Ureter (tissue), 1 donor: ENCODE measurements at places on chromosomes 3 and 15. TPM values are rescaled to one million over a fixed set of nuclear protein-coding genes. Genes with fewer than 3 reads are reported as not detected.
A peak's percentile ranks its signal among the peaks of the same experiment; 100 is the strongest.

DNA sequence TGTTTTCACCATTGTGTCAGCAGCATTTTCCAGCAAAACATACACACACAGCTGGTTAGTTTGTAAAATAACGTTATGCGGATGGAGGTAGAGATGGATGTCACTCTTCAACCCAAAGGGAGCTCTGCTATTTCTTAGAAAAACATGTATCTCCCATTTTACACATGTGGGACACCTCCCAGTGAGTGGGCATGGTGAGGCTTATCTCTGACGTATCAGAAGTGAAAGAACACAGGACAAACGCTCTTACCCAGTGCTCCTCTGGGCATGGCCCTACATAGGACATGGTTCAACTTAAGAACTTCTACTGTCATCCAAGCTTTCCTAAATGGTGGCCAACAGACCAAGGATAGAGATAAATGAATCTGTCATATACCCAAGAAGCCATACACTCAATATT is 2.1 kb downstream of the FAM240A start:
- DNase-seq, result no peak

DNA sequence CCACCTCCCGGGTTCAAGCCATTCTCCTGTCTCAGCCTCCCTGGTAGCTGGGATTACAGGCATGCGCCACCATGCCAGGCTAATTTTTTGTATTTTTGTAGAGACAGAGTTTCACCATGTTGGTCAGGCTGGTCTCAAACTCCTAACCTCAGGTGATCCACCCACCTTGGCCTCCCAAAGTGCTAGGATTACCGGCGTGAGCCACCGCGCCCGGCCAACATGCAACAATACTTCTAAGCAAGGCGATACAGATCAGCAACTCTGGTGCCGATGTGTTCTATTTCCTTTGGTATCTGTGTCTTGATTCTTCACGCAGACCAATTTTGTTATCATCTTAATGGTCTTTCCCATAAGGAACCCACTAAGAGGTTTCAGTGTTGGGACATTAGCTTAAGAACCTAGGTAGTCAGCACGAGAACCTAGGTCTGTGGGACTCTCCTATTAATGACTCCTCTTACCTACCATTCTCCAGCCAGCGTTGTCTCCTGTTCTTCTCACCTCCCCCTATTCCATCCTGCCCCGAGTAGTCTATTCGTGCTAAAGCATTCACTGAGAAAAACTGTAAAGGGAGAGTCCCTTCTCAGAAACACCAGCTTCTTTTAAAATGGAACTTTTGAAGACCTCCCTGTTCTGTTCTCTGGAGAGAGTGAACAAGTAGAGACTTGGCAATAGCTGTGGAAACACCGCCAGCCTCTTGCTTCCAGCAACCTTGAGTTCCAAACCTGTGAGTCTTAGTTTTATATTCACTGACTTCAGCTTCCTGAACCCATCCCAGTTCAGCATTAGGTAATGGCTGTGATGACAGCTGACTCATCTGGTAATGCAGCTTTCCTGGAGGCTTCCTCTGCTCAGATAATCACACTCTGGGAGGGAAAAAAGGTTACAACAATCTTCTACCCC is 61.2 kb downstream of the TSC22D2 start:
- DNase-seq, result peak; percentile 77

DNA sequence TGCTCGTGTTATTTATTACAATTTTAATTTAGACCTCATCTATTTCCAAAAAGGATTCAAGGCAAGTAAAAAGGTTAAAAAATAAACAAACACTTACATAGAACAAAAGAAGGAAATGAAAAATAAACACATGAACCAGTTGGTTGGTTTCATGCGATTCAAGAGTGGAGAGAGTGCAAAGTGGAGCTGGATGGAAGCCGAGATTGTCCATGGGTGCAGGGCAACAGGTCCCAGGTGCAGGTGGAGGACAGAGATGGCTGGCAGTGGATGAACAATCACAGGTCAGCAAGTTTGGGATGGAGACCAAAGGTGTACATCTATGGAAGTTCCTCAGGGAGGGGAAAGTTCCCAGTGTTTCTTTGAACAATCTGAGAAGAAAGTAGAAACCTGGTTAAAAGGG is 11.6 kb upstream of the SEMA5B start:
- no peak for DNase-seq

DNA sequence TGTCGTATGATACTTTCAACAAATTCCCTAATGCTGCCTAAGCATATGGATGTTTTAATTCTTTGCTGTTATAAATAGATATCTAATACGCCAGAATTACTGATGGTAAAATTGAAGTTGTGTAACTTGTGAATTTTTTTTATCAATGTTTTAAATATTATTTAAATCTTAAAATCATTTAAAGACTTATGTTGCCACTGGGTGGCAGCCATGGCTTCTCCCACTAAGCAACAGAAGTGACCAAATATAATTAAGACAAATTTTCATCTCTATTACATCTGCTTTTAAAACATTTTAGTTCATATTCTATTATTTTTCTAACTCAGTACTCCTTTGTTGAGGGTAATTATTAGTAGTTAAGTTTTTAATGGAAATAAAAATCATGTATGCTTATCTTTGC is 8.1 kb upstream of the IL20RB start:
- DNase-seq, result no peak

- no peak for DNase-seq
Observed at GRCh38 chr3:128379367-128380160, 87.1 kb downstream of the DNAJB8 start.

- DNase-seq, result no peak
Observed at GRCh38 chr3:197508051-197508451, 47.7 kb downstream of the BDH1 start.

DNA sequence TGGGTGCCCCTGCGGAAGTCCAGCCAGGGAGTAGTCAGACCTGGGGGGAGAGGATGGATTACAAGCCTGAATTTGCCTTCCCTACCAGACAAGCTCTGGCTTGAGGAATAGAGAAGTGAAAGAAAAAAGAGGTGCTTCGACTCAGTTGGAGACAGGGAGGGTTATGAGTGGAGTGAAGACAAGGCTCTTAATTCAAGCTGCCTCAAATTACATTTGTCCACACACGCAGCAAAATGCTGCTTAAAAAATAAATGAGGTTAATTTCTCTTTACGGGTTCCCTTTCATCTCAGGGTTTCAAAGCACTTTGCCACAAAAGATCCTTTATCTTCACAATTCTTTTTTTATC is 49.0 kb upstream of the SLC4A7 start:
- DNase-seq, result no peak

DNA sequence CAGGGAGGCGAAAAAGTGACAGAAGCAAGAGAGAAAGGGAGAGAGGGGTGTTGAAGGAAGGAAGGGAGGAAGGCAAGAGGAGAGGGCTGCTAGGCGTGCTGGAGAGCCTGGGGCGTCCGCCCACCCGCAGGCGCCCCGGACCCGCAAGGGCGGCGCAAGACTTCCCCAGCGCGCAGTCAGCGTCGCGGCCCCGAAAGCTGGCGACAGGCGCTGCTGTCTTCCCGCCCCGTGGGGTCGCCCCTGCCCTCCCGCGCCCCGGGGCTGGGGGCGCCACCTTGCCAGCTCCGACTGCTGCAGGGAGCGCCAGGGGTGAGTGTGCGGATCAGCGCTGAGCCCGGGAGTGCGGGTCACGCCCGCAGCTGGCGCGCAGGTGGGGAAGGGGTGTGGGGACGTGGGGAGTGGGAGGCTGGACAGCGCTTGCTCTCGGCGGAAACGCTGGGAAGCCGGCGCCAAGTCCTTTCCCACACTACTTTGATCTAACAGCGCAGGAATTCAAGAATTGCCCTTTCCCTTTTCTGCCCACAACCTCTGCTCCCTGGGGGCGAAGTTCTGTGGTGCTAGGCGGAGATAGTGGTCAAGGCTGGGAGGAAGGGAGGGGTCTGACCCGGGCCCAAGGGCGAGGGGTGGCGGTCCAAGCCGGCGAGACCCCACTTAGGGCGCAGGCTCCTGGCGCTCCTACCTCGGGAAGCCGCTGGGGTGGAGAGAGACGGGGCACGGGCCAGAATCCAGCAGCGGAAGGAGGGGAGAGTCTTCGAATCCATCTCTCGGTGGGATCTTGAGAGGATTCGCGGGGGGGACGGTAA is 266.1 kb downstream of the CGGBP1 start:
- DNase-seq, result no peak

DNA sequence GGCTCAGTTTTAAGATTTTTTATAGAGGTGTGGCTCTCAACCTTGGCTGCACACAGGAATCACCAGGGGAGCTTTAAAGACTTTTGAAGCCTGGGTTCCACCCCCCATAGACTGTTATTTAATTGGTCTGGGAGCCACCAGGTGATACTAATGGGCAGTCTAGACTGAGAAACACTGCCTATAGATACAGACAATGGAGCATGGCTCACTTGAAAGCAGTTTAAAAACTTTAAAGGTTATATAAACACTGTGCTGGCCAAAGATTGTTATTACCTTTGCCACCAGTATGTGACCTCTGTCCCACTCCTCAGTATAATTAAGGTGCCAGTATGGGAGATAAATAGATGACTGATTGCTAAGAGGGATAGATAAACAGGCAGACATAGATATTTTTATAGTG is 3.8 kb downstream of the GOLIM4 start:
- DNase-seq, result no peak

DNA sequence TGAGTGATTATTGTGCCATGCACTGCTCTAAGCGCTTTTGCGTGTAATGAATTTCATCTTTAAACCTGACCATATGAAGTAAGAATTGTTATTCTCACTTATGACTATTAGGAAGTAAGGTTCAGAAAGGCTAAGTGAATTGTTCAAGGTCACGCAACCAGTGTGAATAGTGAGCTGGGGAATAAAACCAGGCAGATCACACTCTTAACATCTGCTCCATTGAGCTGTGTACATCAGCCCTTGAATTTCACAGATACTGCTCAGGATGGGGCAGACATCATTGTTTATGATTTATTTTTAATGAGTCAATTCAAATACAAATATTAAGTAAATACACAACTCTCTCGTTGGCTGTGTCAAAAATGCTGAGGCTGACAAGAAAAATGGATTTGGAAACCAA is 184.5 kb downstream of the FNDC3B start:
- DNase-seq, result no peak

DNA sequence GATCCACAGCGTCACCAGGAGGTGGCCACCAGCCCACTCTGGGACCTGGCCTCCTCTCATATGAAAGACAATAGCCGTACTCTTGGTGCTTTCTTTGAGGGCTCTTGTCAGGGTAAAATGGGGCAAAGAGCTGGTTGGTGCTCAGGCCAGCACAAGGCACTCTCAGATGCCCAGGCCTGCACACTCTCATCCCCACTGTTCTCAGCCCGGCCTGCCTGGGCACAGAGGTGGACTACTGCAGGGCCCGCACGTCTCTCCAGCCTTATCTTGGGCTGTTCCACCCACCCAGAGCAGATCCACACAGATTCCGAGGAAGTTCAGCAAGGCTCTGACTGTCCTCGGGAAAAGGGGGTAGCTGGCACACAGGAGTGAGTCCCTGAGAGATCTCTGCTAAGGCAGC is 122.8 kb upstream of the PRR20G start:
- no peak for DNase-seq

DNA sequence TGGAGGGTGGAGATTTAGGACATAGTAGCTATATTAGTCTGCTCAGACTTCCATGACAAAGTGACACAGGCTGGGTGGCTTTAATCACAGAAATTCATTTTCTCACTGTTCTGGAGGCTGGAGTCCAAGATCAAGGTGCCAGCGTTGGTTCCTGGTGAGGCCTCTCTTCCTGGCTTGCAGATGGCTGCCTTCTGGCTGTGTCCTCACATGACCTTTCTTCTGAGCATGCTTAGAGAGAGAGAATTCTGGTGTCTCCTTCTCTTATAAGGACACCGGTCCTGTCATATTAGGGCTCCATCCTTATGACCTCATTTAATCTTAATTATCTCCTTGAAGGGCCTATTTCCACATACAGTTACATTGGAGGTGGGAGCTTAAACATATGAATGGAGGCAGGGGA is 14.9 kb upstream of the SHC4 start:
- no peak for DNase-seq

- no peak for DNase-seq
Observed at GRCh38 chr15:66831289-66831688, 129.3 kb downstream of the SMAD6 start.

GRCh38 chr15:48396020-48396419 is 64.8 kb downstream of the DUT start:
- no peak for DNase-seq

DNA sequence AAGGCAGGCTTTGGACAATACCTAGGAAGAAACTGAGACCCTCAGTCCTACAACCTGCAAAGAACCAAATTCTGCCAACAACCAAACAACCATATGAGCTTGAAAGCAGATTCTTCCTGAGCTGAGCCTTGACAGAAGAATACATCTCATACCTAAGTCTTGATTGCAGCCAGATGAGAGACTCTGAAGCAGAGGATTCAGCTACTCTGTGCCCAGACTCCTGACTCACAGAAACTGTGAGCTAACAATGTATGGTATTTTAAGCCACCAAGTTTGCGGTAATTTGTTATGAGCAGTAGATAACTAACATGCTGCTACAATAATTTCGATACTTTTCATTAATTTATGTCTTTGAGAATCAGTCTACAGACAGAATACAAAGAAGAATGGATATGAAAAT is 325.1 kb upstream of the CBLB start:
- no peak for DNase-seq

DNA sequence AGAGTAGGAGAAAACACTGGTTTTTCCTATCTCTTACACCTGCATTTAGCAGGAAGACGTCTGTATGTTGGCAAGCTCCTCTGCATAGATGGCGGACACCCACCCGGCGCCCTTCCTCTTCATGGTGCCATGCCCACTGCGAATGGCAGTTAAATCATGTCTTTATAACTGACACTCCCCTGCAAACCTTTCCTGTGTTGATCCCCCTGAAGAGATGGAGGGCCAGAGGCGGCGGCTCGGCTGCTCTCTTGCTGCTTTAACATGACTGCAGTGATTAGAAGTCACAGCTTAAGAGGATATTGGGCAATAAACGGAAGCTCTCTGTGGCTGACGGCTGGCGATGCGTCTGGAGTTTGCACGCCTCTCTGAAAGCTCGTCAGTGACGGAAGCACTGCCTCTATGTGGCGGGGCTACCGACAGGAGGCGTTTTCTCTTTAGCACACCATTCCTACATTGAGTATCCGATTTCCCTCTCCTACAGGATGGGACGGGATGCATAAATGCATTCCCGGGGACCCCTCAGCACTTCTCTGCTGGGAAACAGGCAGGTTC is 25.5 kb upstream of the SNRPA1 start:
- peak; percentile 49 for DNase-seq

GRCh38 chr3:176514297-176514696 is 683.0 kb downstream of the TBL1XR1 start:
- no peak for DNase-seq

- no peak for DNase-seq
Observed at GRCh38 chr15:76963596-76963995, 31.3 kb upstream of the PSTPIP1 start.

The CALML4 gene
- 6.3 TPM for total RNA-seq

The CCDC54 gene
- total RNA-seq, result not detected

The CDCP1 gene
- total RNA-seq, result 40.6 TPM

The RTP4 gene
- 10.6 TPM for total RNA-seq

The CRABP1 gene
- not detected for total RNA-seq

The CYP1A2 gene
- not detected for total RNA-seq

The SYNPR gene
- total RNA-seq, result not detected

The MEX3B gene
- total RNA-seq, result 0.55 TPM

The WDR93 gene
- total RNA-seq, result 0.68 TPM

The EHHADH gene
- 22.7 TPM for total RNA-seq

The GOLGA8T gene
- not detected for total RNA-seq

The ADGRG7 gene
- 0.78 TPM for total RNA-seq

The PIK3CA gene
- 22.5 TPM for total RNA-seq

The NEK4 gene
- total RNA-seq, result 36.3 TPM
